ENCODE measurements at places on chromosomes 1 and 21.

- DNase-seq, result peak; percentile 31
These were observed 37.3 kb downstream of the PLEKHO1 start for GRCh38 chr1:150186789-150187559.

GRCh38 chr1:33271666-33272505, 15.6 kb downstream of the ZNF362 start:
- DNase-seq, result no peak

- no peak for DNase-seq
These were observed 402.6 kb downstream of the SIPA1L2 start for GRCh38 chr1:232227306-232227705.

DNA sequence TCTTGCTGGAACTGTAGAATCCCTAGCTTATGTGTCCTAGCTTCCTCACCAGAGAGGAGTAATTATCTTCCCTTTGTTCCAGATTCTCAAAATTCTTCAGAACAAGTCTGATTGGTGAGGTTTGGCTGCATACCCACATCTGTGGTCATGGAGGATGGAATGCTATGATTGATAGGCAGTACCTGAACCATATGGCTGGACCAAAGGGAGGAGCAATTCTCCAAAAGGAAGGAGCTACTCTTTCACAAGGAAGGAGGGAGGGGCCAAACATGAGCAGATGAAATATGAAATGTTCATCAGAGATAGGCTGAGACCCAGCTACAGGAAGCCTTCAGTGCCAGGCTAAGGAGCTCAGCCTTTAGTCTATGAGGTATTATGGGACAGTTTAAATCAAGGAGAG, 5.0 kb upstream of the RNF19B start:
- DNase-seq, result no peak

DNA sequence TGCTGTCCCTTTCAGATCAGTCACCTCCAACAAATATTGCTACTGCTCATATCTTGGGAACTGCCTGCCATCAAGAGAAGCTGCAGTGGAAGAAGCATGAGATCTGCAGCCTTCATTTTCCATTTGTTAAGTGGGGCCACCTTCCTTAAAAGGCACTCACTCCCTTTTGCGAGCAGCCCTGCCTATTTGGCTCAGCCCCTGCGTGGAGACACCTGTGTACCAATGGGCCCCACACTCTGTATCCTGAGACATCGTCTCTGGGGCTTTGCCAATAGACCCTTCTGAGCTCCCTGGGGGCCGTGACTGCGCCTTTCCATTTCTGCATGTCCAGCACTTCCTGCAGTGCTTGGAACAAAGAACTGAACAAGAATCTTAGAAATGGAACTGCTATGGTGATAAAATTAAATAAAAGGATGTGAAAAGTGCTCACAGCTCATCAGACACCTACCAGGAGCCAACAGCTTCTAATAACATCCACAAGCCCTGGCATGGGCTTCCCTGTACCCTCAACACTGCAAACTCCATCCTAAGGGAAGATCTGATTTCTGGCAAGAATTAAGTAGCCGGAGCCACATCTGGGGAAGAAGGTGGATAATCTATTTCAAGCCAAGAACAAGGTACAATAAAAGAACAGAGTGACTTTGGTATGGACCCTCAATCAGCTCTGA, 36.7 kb downstream of the PARP1 start:
- no peak for DNase-seq

DNA sequence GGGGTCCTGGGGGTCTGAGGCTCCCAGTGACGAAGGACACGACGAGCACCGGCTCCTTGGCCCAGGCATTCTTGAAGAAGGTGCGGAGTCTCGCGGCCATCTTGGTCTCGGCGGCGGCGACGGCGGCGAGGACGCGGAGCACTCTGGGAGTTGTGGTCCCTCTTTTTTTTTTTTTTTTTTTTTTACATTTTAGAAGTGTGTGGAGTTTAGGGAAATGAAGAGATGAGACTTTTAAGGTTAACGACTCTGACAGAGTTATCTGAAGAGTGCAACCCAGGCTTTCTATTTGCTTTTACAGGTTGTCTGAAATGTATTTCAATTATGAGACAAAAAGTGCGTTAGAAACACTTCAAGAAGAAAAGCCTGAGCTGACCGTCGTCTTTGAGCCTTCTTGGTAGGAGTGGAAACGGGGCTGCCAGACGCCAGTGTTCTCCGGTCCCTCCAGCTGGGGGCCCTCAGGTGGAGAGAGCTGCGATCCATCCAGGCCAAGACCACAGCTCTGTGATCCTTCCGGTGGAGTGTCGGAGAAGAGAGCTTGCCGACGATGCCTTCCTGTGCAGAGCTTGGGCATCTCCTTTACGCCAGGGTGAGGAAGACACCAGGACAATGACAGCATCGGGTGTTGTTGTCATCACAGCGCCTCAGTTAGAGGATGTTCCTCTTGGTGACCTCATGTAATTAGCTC, 9.7 kb downstream of the OR2B11 start:
- peak; percentile 34 for DNase-seq
